HCT116 (cell line): ENCODE measurements at places on chromosomes 12 and 14. TPM values are rescaled to one million over a fixed set of nuclear protein-coding genes. Genes with fewer than 3 reads are reported as not detected.

Gene ZC2HC1C
- total RNA-seq = 0.98 TPM

Gene C12orf60
- 3.5 TPM for total RNA-seq

- H3K27me3 ChIP-seq = no peaks in the 10 kb centered on the region
- no peaks in the 10 kb centered on the region for H3K36me3 ChIP-seq
- no peak for DNase-seq
- H3K27ac ChIP-seq = no peak overlapping the region
- H3K4me1 ChIP-seq = peaks cover 38% of the 10 kb centered on the region
These were observed 10.2 kb downstream of the PPFIBP1 start for GRCh38 chr12:27534060-27534764.

Gene TEAD4
- 43.2 TPM for total RNA-seq

Gene CTSG
- total RNA-seq = not detected

Gene SDSL
- 19.1 TPM for total RNA-seq

GRCh38 chr14:102516531-102517391 lies 7.2 kb upstream of the ANKRD9 start:
- peak overlapping the region; percentile 10 for H3K4me3 ChIP-seq
- H3K27ac ChIP-seq = no peak overlapping the region; the same call in 1 of the 2 replicates
- peaks cover under 1% of the 10 kb centered on the region for H3K4me1 ChIP-seq
- DNase-seq = no peak
- no peaks in the 10 kb centered on the region for H3K36me3 ChIP-seq
- H3K27me3 ChIP-seq = no peaks in the 10 kb centered on the region

GRCh38 chr14:64795921-64796320 lies 83.8 kb downstream of the SPTB start:
- no peak for DNase-seq
- no peaks in the 10 kb centered on the region for H3K27me3 ChIP-seq
- H3K4me3 ChIP-seq = no peak overlapping the region
- peaks cover 10% of the 10 kb centered on the region for H3K4me1 ChIP-seq
- H3K27ac ChIP-seq = no peak overlapping the region

DNA sequence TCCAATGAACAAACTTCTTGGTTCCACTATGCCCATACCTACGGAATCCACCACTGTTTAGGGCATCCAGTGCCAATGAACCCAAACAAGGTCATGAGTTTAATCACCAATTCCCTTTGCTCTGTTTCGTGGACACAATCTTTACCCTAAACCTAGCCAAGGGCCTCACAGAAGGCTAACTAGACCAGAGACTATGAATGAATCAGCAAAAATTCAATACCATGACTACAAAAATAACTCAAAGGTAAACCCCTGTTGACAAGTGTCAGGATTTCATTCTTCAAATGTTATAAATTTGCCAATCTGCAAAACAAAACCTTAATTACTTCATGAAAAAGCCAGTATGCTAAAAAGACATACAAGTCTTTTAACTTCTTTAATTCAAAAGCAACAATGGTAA lies 96.7 kb downstream of the CEP128 start:
- no peak overlapping the region for H3K27ac ChIP-seq
- no peaks in the 10 kb centered on the region for H3K27me3 ChIP-seq
- no peak overlapping the region for H3K4me3 ChIP-seq

DNA sequence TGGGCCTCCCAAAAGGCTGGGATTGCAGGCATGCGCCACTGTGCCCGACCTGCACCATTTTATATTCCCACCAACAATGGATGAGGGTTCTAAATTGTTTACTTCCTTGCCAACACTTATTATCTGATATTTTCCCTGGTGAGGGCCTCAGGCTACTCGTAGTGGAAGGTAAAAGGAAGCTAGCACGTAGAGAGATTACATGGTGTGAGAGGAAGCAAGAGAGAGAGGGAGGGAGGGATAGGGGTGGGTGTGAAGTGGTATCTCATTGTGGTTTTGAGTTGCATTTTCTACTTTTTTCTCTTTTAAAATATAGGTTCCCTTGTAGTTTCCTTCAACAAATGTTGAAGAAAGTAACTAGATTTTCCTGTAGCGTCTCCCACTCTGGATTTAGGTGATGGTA lies 30.9 kb downstream of the MYO1H start:
- no peak for DNase-seq
- H3K4me3 ChIP-seq = no peak overlapping the region
- H3K4me1 ChIP-seq = no peaks in the 10 kb centered on the region
- H3K27ac ChIP-seq = no peak overlapping the region
- no peaks in the 10 kb centered on the region for H3K27me3 ChIP-seq
- H3K36me3 ChIP-seq = no peaks in the 10 kb centered on the region

Gene TIGAR
- 13.7 TPM for total RNA-seq

Gene SNRNP35
- 12.4 TPM for total RNA-seq

- no peaks in the 10 kb centered on the region for H3K36me3 ChIP-seq
- no peak overlapping the region for H3K27ac ChIP-seq
- no peaks in the 10 kb centered on the region for H3K27me3 ChIP-seq
- no peak overlapping the region for H3K4me3 ChIP-seq
These were observed 22.0 kb downstream of the TMCC3 start for GRCh38 chr12:94628369-94628768.

Gene DHRS7
- total RNA-seq = 43.8 TPM

Gene SLC48A1
- 20.0 TPM for total RNA-seq

Gene KRT77
- not detected for total RNA-seq

DNA sequence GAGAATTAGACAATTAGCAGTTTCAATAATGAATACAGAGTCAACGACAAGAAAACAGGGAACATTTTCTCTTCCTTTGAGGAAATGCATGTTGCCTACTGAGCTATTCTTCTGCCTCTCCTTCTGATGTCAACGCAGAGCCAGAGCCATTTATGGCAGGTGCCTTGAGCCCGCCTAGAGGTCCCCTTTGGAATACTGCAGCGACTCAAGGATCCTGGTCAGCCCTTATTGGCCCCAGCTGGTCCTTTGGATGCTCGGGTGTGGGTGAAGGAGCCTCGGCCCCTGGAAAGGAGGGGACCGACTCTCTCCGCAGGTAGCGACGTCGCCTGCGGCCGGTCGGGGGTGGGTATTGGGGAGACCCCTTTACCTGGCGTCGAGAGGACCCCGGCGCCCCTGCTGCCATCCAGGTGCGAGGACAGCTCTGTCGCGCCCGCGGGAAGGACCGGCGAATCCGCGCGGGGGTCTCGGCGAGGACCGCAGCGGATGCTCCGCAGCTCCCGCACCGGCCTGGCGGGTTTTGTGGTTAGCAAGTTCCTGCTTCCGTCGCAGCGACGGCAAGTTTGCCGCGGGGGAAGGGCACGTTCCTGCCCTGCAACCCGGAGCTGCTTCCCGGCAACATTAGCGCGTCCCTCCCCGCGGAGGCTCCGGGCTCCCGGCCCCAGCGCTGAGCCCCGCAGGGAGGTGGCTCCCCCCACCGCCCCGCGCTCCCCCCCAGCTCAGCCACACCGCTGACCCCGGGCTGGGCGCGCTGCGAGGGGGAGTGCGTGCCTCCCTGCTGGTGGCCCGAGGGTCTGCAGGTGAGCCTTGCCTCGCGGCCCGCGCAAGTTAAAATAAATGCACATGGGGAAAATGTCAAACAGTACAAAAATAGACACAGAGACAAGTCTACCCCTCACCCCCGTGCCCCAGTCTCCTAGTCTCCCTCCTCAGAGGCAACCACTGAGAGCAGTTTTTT lies at the start of gene MANSC1:
Gene MANSC1, minus strand, starts transcription at position 532 of the 955 bp plus-strand sequence. CDS start 6,928 bp downstream, outside the sequence.
- H3K27me3 ChIP-seq = no peaks in the 10 kb centered on the region
- no peak within 1 kb of the TSS for H3K27ac ChIP-seq
- no peaks in the 10 kb centered on the region for H3K36me3 ChIP-seq
- no peak for DNase-seq
- no peaks in the 10 kb centered on the region for H3K4me1 ChIP-seq

DNA sequence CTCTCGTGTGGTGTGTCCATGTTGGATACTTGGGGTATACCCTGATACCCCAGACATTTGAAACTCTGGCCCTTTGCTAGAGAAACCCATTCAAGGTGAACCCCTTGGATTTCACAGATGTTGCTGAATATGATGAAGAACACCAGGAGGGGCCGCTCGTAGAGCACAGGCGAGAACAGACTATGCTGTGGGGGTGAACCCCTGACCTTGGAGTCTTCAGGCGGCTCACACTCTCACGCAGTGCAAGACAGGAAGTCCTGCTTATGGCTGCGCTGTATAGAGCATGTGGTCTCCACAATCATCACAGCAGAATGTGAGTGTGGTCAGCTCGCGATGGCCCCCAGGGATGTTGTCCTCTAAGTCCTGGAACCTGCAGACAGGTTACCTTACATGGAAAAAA lies 60.4 kb downstream of the SLC15A4 start:
- no peaks in the 10 kb centered on the region for H3K36me3 ChIP-seq
- H3K27me3 ChIP-seq = peaks cover 13% of the 10 kb centered on the region; the same call in 1 of the 2 replicates
- no peak for DNase-seq
- H3K4me1 ChIP-seq = no peaks in the 10 kb centered on the region
- H3K4me3 ChIP-seq = no peak overlapping the region

Gene BIN2
- total RNA-seq = 0.22 TPM

DNA sequence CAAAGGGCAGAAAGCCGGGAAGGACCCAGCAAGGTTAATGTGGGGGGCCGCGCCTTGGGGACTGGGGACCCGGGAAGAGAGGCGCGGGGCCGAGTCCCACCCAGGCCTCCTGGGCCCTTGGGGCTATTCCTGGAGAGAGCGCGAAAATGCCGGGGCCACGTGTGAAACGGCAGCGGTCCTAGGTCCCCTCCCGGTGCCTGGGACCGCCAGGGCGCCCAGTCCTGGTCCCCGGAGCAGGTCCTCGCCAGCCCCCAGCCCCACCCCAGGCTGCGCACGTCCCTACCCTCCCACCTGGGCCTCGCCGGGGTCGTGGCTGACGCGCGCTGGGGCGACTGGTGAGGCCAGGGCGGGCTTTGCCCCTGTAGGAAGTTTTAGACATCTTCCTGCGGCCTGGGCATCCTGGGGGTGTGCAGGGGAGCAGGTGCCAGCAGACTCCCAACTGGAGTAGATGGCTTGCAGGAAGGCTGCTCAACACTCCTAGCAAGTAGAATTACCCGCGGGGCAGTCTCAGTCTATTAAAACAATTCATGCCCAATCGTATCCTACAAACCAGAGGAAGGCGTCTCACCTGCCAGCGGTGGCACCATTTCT lies 708 bp downstream of the FAR2 start:
- H3K36me3 ChIP-seq = no peaks in the 10 kb centered on the region
- H3K4me3 ChIP-seq = peak overlapping the region; percentile 80
- no peaks in the 10 kb centered on the region for H3K27me3 ChIP-seq
- H3K27ac ChIP-seq = peak overlapping the region; percentile 44; the same call in 1 of the 2 replicates
- no peak for DNase-seq

Gene PLA2G1B
- 2.0 TPM for total RNA-seq

DNA sequence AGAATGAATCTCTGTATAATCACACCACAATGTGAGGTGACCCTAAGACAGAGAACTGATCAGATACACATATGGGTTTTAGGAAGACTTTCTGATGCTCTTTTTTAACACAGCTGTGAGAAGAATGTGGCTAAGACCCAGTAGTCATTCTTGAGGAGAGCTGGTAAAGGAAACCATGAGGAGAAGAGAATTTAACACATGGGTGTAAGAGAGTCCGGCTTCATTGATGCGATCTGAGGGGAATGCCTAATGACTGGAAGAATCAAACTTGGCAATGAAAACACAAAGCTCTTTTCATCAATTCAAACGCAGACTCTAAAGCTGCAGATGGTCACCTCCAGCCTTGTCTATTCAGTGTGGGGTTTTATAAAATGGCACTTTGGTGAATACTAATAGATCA lies 79.3 kb downstream of the FOXA1 start:
- no peak overlapping the region for H3K27ac ChIP-seq
- no peak overlapping the region for H3K4me3 ChIP-seq
- DNase-seq = no peak
- no peaks in the 10 kb centered on the region for H3K27me3 ChIP-seq
- no peaks in the 10 kb centered on the region for H3K36me3 ChIP-seq

- H3K4me3 ChIP-seq = no peak overlapping the region
- no peaks in the 10 kb centered on the region for H3K27me3 ChIP-seq
- H3K36me3 ChIP-seq = no peaks in the 10 kb centered on the region
- H3K27ac ChIP-seq = no peak overlapping the region
These were observed 328.3 kb upstream of the RTL1 start for GRCh38 chr14:101231828-101232227.

Gene GALNT9
- 2.6 TPM for total RNA-seq

- no peak overlapping the region for H3K4me3 ChIP-seq
- H3K36me3 ChIP-seq = no peaks in the 10 kb centered on the region
- H3K27ac ChIP-seq = no peak overlapping the region
- DNase-seq = no peak
- H3K4me1 ChIP-seq = no peaks in the 10 kb centered on the region
- H3K27me3 ChIP-seq = no peaks in the 10 kb centered on the region
These were observed 60.9 kb upstream of the ARID2 start for GRCh38 chr12:45668641-45669040.

Gene OVCH1
- not detected for total RNA-seq

- no peaks in the 10 kb centered on the region for H3K27me3 ChIP-seq
- H3K4me3 ChIP-seq = no peak overlapping the region
- no peaks in the 10 kb centered on the region for H3K4me1 ChIP-seq
These were observed 5.3 kb downstream of the ZNF10 start for GRCh38 chr12:133135747-133136146.

DNA sequence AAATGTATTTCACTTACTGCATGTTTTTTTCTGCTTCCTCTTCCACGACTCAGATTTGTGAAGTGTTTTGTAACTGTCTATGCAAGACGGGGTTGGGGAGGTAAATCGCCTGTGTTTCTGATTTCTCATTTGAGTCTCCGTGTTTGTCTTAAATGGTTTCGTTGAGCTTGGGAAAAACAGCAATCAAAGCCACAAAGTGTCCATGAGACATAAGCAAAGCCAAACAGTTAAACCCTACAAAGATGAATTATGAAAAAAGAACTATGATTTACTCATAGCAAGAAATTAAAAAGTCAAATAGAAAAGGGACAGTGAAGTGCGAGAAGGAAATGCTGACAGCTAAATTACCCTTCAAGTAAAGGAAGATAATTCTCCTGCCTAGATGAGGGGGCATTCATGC lies 164.3 kb upstream of the TMPO start:
- H3K4me3 ChIP-seq = no peak overlapping the region
- no peaks in the 10 kb centered on the region for H3K4me1 ChIP-seq
- DNase-seq = no peak
- 0 out of 2 replicates have a peak, but pooled peaks cover 2% of the 10 kb centered on the region for H3K27me3 ChIP-seq
- H3K27ac ChIP-seq = no peak overlapping the region

DNA sequence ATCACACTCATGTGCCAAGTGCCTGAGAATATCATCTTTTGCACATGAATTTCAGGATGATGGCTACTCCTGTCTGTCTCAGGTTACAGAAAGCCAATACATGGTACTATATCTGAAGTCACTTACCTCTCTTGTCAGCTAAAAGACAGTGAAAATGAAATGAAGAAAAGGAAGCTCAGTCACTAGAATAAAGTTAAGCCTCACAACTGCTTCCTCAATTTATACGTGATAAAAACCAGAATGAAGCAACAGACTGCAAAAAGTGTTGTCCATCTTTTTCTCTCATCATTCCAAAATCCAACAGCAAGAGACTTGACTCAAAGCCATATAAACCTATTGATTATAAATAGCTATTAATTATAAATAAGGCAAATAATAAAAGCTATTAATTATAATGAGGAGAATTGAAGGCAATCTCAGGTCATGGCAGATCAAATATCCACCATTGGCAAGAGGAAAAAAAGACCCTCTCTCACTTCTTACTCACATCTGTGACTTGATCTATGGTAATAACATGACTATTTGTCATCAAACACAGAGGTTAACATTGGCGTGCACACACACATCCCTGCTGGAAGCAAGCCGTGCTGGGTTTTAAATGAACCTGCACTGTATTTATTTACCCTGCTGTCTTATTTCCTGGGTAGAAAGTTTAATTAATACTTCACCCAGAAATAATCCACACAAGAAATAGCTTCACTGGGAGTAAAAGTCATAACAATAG lies 10.0 kb downstream of the NIN start:
- no peak overlapping the region for H3K4me3 ChIP-seq
- no peak overlapping the region for H3K27ac ChIP-seq
- no peaks in the 10 kb centered on the region for H3K36me3 ChIP-seq
- H3K4me1 ChIP-seq = peaks cover 7% of the 10 kb centered on the region; the same call in 1 of the 2 replicates
- no peaks in the 10 kb centered on the region for H3K27me3 ChIP-seq

- H3K36me3 ChIP-seq = no peaks in the 10 kb centered on the region
- H3K4me3 ChIP-seq = no peak overlapping the region
- no peaks in the 10 kb centered on the region for H3K4me1 ChIP-seq
- no peak for DNase-seq
- H3K27ac ChIP-seq = no peak overlapping the region
These were observed 114.4 kb downstream of the SPTSSA start for GRCh38 chr14:34347683-34348082.
